ENCODE measurements at places on chromosomes 1 and 21.

GRCh38 chr1:92599184-92599583 is 112.5 kb upstream of the GFI1 start:
- no peak for DNase-seq

GRCh38 chr1:228814176-228814575 is 78.9 kb downstream of the RHOU start:
- DNase-seq = no peak

- DNase-seq = no peak
These were observed 43.9 kb downstream of the ZNF684 start for GRCh38 chr1:40575336-40575735.

- peak; percentile 79 for DNase-seq
These were observed 7.1 kb upstream of the CPLANE2 start for GRCh38 chr1:16243936-16244649.

DNA sequence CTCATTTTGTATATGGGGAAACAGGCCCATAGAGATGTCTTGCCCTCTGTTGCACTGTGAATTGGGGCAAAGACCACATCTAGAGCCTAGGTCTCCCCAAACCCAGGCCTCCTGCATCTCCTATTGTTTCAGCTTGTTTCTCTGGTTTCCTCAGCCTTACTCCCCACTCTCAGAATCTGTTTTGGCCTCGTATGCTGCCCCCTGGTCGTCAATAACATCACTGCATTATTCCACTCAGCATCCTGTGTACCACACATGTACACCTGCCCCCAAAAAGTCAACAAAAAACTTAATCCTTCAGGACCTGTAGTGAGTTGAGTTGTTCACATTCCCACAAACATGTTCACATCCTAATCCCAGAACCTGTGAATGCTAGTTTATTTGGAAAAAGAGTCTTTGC is 184.8 kb downstream of the BRINP2 start:
- peak; percentile 23 for DNase-seq

DNA sequence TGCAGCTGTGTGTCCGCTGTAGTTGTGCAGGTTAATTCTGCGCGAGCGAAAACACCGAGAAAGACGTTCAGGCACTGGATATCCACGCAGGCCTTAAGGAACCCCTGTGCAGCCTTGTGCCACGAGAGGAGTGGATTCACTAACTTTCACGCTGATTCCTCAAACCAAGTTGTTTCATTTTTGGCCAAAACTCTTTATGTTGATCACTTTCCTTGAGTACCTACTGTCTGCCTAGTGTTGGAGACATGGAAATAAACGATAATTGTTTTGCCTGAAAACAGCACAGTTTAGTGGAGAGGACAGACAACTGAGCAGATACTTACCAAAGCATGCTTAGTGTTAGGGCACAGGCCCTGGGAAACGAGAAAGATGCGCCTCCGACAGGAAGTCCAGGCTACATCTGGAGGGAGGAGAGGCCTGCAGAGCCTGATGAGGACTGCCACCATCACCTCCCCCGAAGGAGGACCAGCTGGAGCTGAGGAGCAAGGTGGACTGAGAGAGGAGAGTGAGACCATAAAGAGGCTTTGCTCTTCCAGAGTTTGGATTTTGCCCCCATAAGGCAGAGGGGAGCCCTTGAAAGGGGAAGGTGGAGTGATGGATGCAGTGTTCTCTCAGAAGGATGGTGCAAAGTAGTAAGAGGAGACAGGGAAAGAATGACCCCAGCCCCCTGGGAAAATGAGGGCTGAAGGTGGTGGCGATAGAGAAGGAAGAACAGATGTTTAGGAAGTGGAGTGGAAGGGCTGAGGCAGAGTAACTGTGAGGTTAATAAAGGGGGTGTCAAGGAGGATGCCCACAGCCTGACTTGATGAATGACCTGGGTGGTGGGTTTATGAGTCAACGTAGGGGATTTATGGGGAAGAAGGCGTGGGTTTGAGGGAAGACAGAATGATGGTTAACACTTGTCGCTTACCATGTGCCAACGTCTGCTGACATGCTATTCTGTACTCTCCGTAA is 956 bp upstream of the SCAF4 start:
- DNase-seq = no peak

DNA sequence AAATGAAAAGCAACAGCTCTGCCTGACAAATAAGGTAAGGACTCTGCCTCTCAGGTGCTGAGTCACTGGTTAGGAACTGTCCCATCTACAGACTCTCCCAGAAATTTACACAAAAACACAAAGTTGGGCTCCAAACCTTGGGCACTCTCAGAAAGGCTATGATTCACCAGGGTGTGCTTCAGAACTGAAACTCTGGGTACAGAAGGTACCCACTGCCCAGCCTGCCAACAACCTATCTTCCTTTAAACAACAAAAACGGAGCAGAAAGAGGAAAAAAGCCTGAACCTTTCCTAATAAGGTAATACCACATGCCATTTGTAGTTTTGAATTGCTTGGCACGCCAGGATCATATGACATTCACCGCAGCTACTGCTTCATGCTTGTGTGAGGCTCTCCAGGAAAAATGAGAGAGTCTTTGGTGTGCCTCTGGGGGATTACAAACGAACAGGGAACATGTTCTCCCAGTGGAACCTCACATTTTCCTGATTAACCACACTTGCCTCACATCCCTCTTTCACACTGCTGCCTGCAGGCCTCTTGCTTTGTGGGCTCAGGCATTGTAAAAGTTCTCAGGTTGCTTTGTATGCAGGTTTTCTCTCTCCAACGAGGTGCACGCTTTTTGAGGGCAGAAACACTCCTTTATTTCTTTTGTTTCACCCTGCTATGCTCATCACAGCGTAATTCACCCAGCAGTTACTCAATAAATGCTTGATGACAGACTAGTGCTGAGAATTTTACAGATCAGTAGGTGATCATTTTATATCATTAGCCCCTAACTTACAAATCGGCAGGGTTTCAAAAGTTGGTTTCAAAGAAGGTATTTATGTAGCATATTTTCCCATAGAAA is 65.1 kb downstream of the GADD45A start:
- DNase-seq = no peak

GRCh38 chr1:176461576-176461975 is 1.4 kb upstream of the PAPPA2 start:
- no peak for DNase-seq

- DNase-seq = no peak
These were observed 21.0 kb upstream of the CXADR start for GRCh38 chr21:17491716-17492414.

DNA sequence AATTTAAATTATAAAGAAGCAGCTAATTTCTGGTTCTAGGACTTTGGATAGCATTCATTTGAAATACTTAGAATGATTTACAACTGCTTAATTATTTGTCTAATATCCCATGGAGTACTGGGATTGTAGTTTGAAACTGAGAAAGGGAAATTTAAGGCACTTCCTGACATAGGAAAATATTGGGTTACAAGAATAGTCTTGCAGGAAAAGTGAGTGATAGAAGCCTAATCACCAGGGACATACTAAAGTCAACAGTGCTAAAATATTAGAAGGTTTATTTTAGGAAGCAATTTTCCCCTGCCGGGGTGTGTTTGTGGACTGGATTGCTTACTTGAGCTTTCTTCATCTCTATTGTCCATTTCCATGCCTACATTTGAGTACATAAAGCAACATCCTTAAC is 661.6 kb downstream of the ADGRL2 start:
- DNase-seq = no peak

DNA sequence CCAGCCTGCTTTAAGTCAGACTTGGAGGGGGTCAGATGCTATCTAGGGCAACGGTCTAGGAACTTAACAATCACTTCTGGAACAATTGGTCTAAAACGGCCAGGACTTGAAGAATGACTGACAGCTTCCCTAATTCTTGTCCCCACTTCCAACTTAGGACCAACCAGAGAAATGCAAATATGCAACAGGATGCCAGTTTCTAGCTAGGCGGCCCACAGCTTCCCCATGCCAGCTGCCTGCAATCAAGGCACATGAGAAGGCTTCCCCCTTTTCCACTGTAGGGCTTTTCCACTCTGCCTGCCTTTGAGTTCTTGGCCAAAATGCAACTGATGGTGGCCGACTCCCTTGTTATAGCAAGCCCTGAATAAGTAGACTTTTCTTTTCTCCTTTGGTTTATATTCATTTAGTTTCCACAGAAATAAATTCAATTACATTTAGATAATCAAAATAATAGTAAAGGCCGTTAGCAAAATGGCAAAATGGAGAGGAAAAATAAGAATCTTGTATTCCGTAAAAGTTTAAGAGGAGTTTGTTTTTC is 80.9 kb downstream of the BACH1 start:
- DNase-seq = no peak

- DNase-seq = no peak
These were observed 12.7 kb upstream of the RWDD3 start for GRCh38 chr1:95221306-95221705.

DNA sequence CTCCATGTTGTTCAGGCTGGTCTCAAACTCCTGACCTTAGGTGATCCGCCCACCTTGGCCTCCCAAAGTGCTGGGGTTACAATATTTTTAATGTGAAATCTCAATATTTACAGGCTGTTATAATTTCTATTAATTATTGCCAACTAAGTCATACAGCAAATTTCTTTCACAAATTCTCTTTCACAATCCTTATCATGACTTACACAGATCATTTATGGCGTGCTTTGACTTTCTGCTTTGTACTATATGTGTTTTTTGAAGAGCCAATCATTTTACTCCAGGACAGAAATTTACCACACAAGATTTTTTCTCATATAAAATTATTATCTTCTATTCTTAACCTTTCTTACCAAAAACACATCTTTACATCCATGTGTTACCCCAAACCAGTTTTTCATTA is 1729.9 kb downstream of the NCAM2 start:
- DNase-seq = no peak

DNA sequence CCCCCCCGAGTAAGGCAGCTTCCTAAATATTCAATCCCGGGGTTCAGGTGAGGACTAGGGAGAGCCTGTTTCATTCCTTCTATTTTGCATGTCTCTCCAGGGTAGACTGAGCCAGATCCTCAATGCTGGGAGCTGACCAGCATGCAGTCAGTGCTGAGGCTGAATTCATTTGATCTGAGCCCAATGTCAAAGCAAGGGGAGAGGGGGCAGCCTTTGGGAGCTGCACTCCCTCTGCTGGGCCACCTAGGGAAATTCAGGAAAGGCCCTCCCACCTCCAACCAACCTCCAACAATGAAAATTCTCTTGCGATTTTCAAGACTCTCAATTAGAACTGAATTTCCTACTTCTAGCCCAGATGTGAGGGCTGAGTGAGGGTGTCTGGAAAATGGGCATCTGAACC is 371.2 kb downstream of the NPHP4 start:
- DNase-seq = peak; percentile 26

- no peak for DNase-seq
These were observed 132.2 kb downstream of the ADSS2 start for GRCh38 chr1:244319283-244320132.

DNA sequence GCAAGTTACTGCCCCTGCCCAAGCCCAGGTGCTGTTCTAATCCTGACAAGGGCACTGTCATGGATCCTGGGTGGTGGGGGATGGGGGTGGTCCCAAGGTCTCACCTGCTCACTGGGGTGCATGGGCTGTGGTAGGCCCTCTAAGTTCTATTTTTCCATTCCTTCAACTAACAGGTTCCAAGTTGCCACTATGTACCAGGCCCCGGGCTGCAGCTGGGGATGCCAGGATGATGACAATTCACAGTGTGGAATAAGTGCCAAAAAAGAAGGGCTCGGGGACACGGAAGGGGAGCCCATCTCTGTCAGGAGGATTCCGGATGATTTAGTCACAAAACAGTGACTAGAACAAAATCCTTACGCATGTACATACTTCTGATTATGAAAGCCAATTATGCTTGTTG is 76.0 kb downstream of the STUM start:
- no peak for DNase-seq

GRCh38 chr1:151858030-151858746 is 4.7 kb upstream of the THEM5 start:
- DNase-seq = no peak

DNA sequence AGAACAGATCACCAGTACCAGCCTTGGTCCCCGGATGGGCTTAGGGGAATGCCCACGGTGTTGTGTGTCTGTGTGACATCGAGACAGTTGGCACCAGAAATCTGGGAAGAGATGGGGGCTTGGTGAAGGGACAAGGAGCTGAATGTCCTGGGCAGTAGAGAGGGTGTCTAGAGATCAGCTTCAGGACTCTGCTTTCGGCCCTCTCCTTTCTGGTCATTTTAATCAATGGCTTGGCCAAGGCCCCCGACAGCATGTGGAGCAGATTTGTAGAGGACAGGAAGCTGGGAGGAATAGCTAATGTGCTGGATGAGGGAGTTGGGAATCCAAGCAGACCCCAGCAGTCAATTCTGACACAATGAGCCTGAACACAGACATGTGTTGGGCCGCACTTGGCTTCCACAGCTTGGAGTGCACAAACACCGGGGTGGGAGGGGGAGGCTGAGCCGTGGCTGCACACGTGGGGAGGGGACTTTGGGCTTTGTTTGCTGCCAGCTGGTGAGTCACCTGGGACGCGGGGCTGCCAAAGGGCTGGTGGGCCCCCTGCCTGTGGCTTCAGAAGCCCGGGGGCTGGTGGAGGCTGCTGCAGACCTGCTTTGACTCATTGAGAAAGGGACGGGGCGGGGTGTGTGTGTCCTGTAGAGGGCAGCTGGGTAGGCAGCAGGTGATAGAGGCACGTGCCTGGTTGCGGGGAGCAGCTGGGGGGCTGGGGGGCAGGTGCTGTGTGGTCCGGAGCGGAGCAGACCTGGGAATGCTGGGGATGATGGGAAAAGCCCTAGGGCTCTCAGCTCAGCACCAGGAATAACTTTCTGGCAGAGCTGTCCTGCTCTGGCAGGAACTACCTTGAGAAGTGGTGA is 20.9 kb downstream of the SLC1A7 start:
- no peak for DNase-seq

DNA sequence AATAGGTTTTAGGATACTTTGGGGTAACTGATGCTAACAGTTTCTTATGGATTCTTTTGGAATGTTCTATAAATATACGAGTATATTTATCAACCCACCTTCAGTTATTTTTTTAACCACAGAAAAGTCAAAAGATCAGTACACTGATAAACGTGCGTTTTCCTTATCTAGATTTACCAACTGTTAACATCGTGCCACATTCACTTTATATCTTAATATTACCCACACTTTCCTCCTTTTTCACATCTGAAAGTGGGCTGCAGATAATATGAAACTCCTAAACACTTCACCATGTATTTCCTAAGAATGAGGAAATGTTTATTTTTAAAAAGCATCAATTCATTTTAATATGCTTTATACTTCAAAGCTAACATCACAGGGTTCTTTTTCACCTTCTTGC is 7.7 kb downstream of the ATF6 start:
- DNase-seq = no peak

DNA sequence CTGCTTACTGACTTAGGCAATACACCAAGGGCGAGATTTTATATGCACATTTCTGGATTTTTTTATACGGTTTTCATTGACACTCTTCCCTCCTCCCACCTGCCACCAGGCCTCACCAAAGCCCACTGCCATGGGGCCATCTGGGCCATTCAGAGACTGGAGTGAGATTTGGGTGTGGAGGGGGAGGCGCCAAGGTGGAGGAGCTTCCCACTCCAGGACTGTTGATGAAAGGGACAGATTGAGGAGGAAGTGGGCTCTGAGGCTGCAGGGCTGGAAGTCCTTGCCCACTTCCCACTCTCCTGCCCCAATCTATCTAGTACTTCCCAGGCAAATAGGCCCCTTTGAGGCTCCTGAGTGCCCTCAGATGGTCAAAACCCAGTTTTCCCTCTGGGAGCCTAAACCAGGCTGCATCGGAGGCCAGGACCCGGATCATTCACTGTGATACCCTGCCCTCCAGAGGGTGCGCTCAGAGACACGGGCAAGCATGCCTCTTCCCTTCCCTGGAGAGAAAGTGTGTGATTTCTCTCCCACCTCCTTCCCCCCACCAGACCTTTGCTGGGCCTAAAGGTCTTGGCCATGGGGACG is 57.9 kb downstream of the LACTBL1 start:
- no peak for DNase-seq

Measured in right lung (tissue), 10 donors.